ENCODE measurements at places on chromosomes 16 and 17.

- H3K36me3 ChIP-seq = no peaks in the 10 kb centered on the region
- no peak overlapping the region for H3K4me3 ChIP-seq
- no peaks in the 10 kb centered on the region for H3K4me1 ChIP-seq
- H3K27me3 ChIP-seq = no peaks in the 10 kb centered on the region
- no peak overlapping the region for H3K27ac ChIP-seq
These were observed 99.2 kb upstream of the TMEM97 start for GRCh38 chr17:28219771-28220170.

DNA sequence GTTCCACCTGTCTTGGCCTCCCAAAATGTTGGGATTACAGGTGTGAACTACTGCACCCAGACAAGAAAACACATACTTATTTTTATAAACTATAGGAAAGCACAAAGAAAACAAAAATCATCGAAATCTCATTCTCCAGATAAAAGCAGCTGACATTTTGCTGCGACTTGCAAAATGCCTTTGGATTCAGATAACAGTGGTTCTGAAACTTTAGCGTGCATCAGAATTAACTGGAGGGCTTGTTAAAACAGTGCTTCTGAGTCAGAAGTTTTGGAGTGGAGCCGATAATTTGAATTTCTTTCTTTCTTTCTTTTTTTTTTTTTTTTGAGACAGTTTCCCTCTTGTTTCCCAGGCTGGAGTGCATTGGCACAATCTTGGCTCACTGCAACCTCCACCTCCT lies 17.7 kb upstream of the GJD3 start:
- peaks cover 22% of the 10 kb centered on the region for H3K36me3 ChIP-seq
- no peak for DNase-seq
- H3K27me3 ChIP-seq = no peaks in the 10 kb centered on the region

DNA sequence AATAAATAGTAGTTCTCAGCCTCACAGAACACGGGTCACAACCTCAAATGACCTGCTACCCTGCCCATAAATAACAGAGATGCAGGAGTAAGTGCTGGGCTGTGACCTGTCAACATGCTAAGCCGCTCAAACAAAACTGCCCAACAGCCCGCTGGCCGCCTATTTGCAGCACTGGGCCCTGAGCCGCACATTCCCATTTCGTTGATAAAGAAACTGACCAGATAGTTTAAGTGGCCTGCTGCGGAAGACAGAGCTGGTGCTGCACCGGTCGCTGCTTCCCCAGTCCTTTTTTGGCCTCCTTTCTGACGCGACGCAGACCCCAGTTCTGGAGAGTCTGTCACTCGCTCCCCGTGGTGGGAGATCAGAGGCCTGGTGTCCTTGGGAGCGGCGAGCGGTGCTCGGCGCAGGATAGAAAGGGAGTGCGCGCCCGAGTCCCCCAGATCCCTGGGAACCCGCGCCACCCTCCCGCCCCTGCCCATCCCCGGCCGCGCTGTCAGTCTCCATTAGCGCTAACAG lies 349 bp upstream of the SLC6A2 start:
- H3K4me3 ChIP-seq = no peak overlapping the region
- no peaks in the 10 kb centered on the region for H3K4me1 ChIP-seq
- H3K36me3 ChIP-seq = no peaks in the 10 kb centered on the region

- no peaks in the 10 kb centered on the region for H3K27me3 ChIP-seq
- peaks cover 11% of the 10 kb centered on the region for H3K4me1 ChIP-seq
- no peak overlapping the region for H3K4me3 ChIP-seq
- H3K36me3 ChIP-seq = no peaks in the 10 kb centered on the region
These were observed 76.1 kb downstream of the RAI1 start for GRCh38 chr17:17757391-17757791.

DNA sequence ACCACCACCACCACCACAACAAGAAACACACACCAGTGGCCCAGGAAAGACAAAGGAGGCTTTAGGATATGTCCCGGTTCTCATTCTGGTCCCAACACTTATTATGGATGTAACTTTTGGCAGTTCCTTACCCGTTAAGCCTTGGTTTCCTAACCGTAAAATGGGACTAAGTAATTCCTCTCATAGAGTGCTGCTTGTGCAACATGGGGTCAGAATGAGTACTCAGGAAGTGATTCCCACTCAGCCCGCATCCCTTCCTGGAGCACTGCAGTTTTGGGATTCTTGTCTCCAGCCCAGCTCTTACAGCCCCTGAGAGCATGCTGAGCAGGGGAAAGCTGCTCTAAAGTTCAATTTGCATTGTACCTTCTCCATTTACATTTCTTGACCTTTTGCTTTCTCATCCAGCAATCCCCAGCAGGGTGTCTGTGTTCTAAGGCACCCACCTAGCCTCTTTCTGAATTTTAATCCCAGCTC lies 262.6 kb downstream of the PRKCA start:
- no peak overlapping the region for H3K27ac ChIP-seq
- H3K27me3 ChIP-seq = no peaks in the 10 kb centered on the region
- H3K4me1 ChIP-seq = peaks cover 7% of the 10 kb centered on the region
- no peak overlapping the region for H3K4me3 ChIP-seq
- no peaks in the 10 kb centered on the region for H3K36me3 ChIP-seq

DNA sequence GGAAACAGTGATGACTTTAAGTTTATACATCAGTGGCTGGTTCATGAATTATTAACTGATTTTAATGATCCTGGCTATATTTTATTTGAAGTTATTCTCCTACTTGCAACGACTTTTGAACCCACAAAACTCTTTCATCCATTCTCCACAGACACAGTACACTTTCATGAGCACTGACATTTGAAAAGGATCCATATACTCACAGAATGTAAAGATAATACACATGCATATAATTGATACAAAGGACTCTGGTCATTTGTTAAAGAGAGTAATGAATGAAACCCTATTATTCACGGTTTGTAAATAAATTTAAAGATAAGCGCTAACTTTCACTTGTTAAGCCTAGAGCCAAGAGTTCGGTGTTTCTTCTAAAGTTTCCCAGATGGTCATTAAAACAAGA lies 3.3 kb downstream of the TOX3 start:
- peaks cover 4% of the 10 kb centered on the region for H3K4me1 ChIP-seq
- no peak overlapping the region for H3K27ac ChIP-seq
- no peak for DNase-seq
- H3K4me3 ChIP-seq = no peak overlapping the region
- no peaks in the 10 kb centered on the region for H3K36me3 ChIP-seq

DNA sequence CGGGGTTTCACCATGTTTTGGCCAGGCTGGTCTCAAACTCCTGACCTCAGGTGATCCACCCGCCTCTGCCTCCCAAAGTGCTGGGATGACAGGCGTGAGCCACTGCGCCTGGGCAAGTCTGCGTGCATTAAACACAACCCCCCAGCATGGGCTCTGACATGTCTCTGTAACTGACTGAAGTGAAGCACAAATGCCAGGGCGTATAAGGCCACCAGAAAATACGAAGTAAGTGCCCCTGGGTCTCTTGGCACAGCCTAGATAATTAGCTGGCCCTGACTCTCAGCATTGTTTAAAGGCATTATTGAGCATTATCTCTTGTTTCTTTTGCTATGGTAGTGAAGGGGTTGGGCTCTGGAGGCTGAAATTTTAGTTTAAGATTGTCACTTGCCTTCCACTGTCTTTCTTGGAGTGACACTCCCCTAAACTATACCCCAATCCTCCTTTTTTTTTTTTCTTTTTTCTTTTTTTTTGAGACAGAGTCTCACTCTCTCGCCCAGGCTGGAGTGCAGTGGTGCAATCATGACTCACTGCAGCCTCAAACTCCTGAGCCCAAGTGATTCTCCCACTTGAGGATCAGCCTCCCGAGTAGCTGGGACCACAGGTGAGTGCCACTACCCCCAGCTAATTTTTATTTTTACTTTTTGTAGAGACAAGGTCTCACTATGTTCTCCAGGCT lies 8.2 kb upstream of the SEC14L1 start:
- H3K4me1 ChIP-seq = peaks cover 19% of the 10 kb centered on the region
- H3K27me3 ChIP-seq = no peaks in the 10 kb centered on the region
- no peak for DNase-seq
- H3K4me3 ChIP-seq = no peak overlapping the region
- no peaks in the 10 kb centered on the region for H3K36me3 ChIP-seq

DNA sequence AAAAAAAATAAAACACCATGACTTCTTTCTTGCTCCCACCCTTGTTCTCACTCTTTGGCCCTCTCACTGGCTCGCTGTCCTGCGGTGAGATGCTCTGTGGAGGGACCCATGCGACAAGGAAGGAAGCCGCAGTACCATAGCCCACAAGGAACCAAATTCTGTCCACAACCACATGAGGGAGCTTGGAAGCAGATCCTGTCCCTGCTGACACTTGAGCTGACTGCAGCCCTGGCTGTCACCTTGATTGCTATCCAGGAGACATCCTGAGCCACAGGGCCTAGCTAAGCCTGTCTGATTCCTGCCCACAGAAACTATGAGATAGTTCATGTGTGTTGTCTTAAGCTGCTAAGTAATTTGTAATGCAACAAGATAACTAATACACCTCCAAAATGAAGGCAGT lies 4.8 kb upstream of the MT2A start:
- H3K27me3 ChIP-seq = no peaks in the 10 kb centered on the region
- no peak overlapping the region for H3K4me3 ChIP-seq

DNA sequence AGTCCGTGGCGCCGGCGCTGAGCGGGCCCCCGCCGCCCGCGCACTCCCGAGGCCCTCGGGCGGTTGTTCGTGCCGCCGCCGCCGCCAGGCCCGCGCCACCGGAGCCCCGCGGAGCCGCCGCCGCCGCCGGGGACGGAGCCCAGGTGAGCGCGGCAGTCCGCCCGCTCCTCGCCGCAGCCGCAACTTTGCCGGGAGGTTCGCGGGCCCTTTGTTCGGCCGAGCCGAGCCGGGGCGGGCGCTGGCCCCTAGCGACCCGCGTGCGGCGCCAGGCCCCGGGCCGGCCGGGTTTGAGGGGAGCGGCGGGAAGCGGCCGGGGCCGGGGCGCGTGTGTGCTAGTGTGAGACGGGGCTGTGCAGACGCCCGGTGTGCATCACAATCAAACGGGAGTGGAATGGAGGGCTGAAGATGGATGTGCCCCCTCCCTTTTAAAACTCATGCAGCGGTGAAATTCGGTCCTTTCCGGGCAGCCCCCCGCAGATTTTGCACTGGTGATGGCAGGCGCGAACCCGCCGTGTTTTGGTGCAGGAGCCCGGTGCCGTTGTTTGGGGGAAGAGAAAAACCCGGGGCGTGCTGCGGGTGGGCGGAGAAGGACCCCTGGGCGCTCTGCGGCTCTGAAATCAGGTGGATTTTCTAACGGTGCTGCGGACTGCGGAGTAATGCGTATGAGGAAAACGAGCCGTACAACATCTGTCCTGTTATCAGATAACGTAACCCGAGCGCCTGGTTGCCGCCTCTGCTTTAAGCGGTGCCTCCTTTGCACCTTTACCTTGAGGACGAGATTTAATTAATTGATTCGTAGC lies 823 bp downstream of the TNRC6C start:
- peaks cover 18% of the 10 kb centered on the region for H3K4me1 ChIP-seq
- peak; percentile 44 for DNase-seq
- peaks cover 17% of the 10 kb centered on the region for H3K27me3 ChIP-seq
- no peaks in the 10 kb centered on the region for H3K36me3 ChIP-seq
- peak overlapping the region; percentile 73 for H3K4me3 ChIP-seq

DNA sequence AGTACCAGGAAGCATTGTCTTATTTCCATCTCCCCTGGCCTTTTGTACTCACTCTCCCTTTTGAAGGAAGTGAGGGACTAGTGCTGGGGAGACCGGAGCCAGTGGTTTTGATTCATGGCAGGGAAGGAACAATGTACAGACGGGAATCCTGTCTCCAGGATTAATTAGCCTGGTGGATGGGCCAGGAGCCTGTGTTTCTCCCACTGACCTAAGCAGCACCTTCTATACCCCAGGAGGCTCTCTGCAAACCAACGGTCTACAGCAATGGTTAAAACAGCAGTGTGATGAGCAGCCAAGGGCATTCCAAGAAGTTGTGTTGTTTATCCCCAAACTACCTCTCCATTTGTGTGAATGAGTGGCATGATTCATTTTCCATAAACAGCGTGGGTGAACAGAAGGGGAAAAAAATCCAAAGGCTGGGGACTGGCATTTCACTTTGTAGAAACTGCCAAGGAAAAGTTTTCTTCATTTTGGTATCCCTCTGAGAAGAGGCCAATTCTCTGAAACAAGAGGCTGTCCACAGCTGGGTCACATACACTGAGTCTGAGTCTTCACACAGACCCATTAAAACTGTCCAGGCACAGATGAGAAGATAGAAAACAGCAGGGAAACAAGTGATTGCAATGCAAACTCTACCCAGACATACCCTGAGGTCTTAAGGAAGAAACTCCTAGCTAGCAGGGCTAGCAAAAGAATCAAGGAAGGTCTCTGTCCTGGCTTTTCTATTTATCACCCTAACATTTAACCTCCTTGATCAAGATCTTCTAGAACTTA lies 18.1 kb downstream of the ANKFN1 start:
- no peak overlapping the region for H3K27ac ChIP-seq
- no peaks in the 10 kb centered on the region for H3K4me1 ChIP-seq
- H3K27me3 ChIP-seq = no peaks in the 10 kb centered on the region
- H3K4me3 ChIP-seq = no peak overlapping the region
- H3K36me3 ChIP-seq = no peaks in the 10 kb centered on the region

- DNase-seq = no peak
- no peaks in the 10 kb centered on the region for H3K4me1 ChIP-seq
- H3K27ac ChIP-seq = no peak overlapping the region
- no peak overlapping the region for H3K4me3 ChIP-seq
- H3K27me3 ChIP-seq = no peaks in the 10 kb centered on the region
These were observed 12.3 kb downstream of the PSMD12 start for GRCh38 chr17:67353929-67354574.

- no peak overlapping the region for H3K27ac ChIP-seq
- H3K4me3 ChIP-seq = no peak overlapping the region
- no peak for DNase-seq
- peaks cover 16% of the 10 kb centered on the region for H3K4me1 ChIP-seq
- H3K36me3 ChIP-seq = 0 out of 2 replicates have a peak, but pooled peaks cover 3% of the 10 kb centered on the region
These were observed 52.8 kb downstream of the SDK2 start for GRCh38 chr17:73591296-73592078.

GRCh38 chr16:75394941-75395340 lies 38.4 kb downstream of the CFDP1 start:
- H3K27ac ChIP-seq = no peak overlapping the region
- no peaks in the 10 kb centered on the region for H3K4me1 ChIP-seq
- no peak for DNase-seq
- H3K27me3 ChIP-seq = no peaks in the 10 kb centered on the region
- no peak overlapping the region for H3K4me3 ChIP-seq
- no peaks in the 10 kb centered on the region for H3K36me3 ChIP-seq
